ENCODE measurements at places on chromosomes 12 and 14. TPM values are rescaled to one million over a fixed set of nuclear protein-coding genes. Genes with fewer than 3 reads are reported as not detected.

RASAL1 gene
- not detected for total RNA-seq

FBLN5 gene
- total RNA-seq: 3.8 TPM

CLEC4C gene
- total RNA-seq: not detected

AICDA gene
- not detected for total RNA-seq

CRADD gene
- total RNA-seq: 15.1 TPM

ARHGEF25 gene
- total RNA-seq: 27.1 TPM

PIK3C2G gene
- total RNA-seq: not detected

CLEC6A gene
- not detected for total RNA-seq

BLOC1S1 gene
- 76.1 TPM for total RNA-seq

SARNP gene
- 103 TPM for total RNA-seq

FAM90A1 gene
- total RNA-seq: 0.28 TPM

PDE6H gene
- not detected for total RNA-seq

GPR135 gene
- 3.1 TPM for total RNA-seq

DDX47 gene
- 99.2 TPM for total RNA-seq

ATL1 gene
- 8.5 TPM for total RNA-seq

NOXRED1 gene
- total RNA-seq: 0.19 TPM

CCNB1IP1 gene
- total RNA-seq: 27.6 TPM

MYF5 gene
- total RNA-seq: not detected

STAC3 gene
- 1.1 TPM for total RNA-seq

SLC17A8 gene
- not detected for total RNA-seq

LGR5 gene
- total RNA-seq: 1.7 TPM

FOXA1 gene
- not detected for total RNA-seq

SSTR1 gene
- 0.77 TPM for total RNA-seq

KRT3 gene
- not detected for total RNA-seq

ST8SIA1 gene
- total RNA-seq: 0.28 TPM

BIN2 gene
- total RNA-seq: not detected

PCK2 gene
- 13.4 TPM for total RNA-seq

TRPV4 gene
- total RNA-seq: 1.7 TPM

EMP1 gene
- total RNA-seq: 150 TPM

SMIM41 gene
- total RNA-seq: not detected

C12orf54 gene
- total RNA-seq: not detected

FOXN4 gene
- total RNA-seq: not detected

SCN8A gene
- 3.5 TPM for total RNA-seq

SLC5A8 gene
- total RNA-seq: not detected

KRT72 gene
- not detected for total RNA-seq

SUSD6 gene
- total RNA-seq: 7.5 TPM

PLEKHG7 gene
- total RNA-seq: not detected

LPAR5 gene
- not detected for total RNA-seq

SLC4A8 gene
- total RNA-seq: 1.3 TPM

TAS2R8 gene
- total RNA-seq: not detected

FANCM gene
- 12.5 TPM for total RNA-seq

A2ML1 gene
- total RNA-seq: not detected

Data from regular cardiac myocyte (primary cell).